Transverse colon (tissue), 4 donors: ENCODE measurements at places on chromosomes 7 and 10.

DNA sequence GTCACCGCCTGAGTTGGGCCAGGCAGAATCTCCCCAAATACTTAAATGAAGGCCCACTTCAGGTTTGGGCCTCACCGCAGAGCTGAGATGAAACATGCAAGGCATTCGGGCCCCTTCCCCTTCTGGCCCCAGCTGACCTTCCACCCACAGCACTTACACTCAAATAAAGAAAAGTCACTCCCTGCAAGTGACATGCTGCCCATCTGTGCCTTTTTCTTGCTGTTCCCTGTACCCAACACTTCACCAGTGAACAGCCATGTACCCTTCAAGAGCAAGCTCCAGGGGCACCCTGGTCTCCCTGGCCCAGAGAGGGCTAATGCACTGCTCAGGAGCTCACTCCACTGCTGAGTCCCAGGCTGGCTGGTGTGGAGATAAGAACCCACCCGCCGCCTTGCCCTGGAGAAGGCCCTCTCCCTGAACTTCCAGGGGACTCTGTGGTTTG lies 40.7 kb downstream of the ZCCHC24 start:
- peak; percentile 4 for DNase-seq

DNA sequence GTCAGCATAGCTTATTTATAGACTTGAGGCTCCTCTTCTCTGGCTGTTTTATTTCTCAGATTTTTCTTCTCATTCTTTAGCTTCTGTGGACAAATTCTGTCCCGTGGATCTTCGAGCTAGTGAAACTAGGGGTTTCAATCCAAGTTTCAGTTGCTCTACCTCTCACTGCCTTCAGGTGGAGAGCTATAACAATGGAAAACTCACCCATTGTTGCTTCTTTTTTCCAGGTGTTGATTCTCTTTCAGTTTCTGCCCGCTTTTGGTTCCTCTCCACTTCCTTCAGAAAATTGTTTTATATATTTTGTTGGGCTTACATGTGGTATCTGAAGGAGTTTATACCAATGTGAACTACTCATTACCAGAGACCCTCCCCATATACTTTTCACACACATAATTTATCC lies 266.1 kb downstream of the TCF7L2 start:
- no peak for DNase-seq

GRCh38 chr7:23277359-23277989 lies 21.7 kb upstream of the MALSU1 start:
- DNase-seq = no peak

- peak; percentile 64 for DNase-seq
Measured at GRCh38 chr7:51644216-51644615, 327.6 kb upstream of the COBL start.

- DNase-seq = no peak
Measured at GRCh38 chr7:92691578-92691977, 101.4 kb upstream of the FAM133B start.

GRCh38 chr10:116740971-116741370 lies 1.4 kb downstream of the HSPA12A start:
- DNase-seq = no peak

DNA sequence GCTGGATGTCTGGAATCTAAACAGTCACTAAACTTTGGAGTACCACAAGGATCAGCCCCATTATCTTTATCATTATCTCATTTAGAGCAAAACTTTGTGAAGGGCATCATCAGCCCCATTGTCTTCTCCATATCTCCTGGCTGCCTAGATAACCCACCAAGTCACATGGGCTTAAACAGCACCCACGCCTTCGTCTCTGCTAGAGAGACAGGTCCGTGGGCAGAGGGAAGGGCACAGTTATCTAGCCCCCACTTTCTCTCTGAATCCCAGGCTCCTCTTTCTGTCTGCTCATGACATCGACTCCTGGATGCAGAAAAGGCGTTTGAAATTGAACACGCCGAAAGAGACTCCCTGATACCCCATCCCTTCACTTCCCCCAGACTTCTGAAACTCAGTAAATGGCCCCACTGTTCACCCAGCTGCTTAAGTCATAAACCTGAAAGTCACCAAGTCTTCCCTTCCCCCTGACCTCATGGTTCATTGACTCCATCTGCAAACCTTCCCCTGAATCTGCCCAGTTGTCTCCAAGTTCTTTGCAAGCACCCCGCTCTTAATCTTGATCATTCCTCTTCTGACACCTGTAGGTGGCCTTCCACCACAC lies 20.9 kb upstream of the PARD3 start:
- DNase-seq = no peak

- no peak for DNase-seq
Measured at GRCh38 chr10:38016354-38016753, 5.9 kb downstream of the ZNF33A start.

DNA sequence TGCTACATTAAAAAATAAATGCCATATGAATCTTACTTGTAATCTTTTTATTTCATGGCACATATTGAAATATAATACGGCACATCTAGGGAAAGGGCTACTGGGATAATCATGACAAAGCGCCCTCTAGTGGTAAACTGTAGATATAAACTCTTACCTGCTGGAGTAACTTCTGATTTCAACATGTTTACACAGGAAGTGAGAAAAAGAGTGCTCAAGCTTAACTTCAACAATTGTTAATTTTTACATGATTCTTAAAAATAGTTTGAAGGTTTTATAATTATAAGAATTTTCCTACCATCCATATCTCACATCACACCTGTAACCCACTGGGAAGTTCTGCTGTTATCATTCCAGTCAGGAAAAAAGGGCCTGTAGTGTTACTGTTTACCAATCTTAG lies 2.0 kb upstream of the HEPACAM2 start:
- DNase-seq = no peak

GRCh38 chr10:93746844-93747284 lies 10.9 kb upstream of the LGI1 start:
- DNase-seq = peak; percentile 22

DNA sequence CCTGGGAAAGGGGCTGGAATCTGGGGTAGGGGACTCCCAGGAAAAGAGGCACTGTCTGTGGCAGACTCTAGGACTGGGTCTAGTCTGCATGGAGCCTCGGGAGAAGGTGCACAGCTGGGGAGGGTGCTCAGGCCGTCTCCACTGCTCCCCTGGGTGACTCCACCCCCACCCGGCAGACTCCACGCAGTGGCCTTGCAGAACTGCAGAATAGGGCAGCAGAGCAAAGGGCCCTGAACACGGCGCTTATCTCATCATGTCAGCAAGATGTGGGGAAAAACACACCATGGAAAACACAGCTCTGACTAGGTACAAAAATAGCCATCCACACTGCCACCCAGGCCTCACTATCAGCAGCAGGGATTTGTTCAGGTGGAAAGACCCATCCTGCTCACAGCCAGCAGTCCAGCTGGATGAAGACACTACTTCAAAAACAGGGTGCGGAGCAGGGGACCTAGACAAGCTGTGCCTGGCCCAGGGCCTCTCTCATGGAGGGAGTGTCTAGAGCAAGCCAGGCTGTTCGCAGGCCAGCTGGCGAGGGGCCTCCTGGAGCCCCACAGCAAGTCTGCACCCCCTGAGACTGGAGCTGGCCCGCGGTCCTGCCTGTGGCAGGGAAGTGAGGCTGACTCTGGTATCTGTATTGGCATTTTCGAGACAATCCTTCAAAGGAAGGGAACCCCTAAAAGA lies 11.7 kb downstream of the MAT1A start:
- DNase-seq = no peak
